ENCODE measurements at places on chromosomes 1 and 21.

GRCh38 chr1:169722779-169723178, 11.1 kb downstream of the SELE start:
- DNase-seq, result no peak

DNA sequence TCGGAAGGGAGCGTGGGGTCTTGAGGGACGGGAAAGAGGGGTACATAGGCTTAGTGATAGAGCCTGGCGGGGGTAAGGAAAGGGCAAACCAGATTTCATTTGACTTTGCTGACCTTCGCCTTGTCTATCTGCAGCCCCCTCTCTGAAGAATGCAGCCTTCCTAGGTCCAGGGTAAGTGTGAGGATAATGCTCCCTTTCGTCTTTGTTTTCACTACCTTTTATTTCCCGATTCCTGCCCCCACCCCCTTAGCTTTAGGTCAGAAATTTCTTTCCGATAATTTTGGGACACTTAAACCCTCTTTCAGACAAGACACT, 396 bp downstream of the ATP5PB start:
- DNase-seq, result no peak

- no peak for DNase-seq
Observed at GRCh38 chr1:63723602-63724001, 50.2 kb upstream of the ROR1 start.

GRCh38 chr21:32337206-32337605, 38.6 kb downstream of the MRAP start:
- DNase-seq, result no peak

DNA sequence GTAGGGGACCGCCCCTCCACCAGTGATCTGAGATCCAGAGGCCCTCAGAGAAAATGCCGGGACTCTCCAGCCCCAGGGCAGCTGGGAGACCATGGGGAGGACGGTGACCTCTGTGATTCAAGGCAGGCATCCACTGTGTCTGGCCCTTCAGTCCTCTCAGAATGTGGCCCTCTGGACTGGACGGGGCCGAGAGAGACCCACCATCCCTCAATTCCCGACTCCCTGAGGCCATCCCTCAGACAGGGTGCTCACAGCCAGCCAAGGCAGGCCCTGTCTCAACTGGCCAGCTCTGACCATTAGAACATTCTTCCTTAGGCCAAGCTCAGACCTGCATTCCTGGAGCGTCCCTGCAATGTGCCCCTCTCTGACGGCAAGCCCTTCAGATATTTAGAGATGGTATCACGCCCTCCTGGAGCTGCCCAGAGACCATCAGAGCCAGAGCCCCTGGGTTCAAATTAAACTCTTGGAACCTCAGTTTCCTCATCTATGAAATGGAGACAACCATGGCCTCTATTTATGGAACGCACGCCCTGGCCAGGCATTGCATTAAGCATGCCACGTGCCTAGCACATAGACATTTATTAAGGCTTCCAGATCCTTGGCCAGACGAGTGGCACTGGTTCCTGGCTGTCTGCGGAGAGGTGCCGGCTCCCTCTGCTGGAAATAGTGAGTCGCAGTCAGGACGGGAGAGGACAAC, 9.6 kb upstream of the EPS8L3 start:
- DNase-seq, result peak; percentile 40

DNA sequence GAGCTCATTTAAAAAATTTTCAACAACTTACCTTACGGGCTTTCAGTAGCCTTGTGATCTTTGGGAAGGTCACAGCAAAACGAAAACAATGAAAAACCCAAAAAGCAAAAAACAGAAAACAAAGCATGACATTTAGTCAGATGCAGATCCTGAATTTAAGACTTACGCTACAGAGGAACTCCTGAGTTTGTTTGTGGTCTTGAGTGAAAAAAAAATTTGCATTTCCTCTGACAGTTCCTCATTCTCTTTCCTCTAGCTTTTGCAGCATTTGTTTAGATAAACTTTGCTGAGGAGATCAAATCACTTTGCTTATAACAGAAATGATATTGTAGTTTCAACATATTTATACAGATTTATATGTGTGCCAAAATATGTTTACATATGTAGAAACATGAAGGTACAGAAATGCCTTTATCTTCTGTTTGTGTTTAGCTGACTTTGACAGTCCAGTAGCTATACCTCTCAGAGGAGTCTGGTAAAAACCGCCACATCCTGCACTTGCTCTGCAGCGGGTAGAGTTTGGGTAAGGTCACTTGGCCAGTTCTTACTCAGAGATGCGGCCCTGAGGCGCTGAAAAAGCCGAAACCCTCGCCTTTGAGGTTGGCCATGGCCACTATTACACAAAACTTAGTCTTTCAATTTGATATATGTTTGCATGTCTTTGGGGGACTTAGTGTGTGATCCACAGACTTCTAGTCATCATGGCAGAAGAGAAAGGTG, 142.5 kb downstream of the TNR start:
- no peak for DNase-seq

GRCh38 chr1:208595236-208595635, 351.1 kb upstream of the PLXNA2 start:
- DNase-seq, result no peak

DNA sequence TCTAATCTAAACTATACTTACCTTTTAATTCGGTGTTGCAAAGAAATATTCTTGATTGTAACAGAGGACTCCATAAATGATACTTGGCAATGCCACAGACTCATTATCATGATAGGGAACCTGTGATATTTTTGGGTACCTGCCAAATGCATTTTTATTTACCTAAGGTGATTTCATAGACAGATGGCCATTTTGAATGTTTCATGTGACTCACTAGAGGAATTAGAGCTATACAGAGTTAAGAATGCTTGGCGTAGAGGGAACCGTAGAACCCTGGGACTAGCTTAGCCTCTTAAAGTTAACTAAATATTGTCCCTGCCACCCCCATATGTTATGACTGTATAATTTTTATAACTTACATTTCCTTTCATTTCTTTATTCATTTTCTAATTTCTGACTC, 136.1 kb downstream of the DISP1 start:
- DNase-seq, result no peak

- DNase-seq, result no peak
Observed at GRCh38 chr1:81999364-81999763, 198.6 kb downstream of the ADGRL2 start.

DNA sequence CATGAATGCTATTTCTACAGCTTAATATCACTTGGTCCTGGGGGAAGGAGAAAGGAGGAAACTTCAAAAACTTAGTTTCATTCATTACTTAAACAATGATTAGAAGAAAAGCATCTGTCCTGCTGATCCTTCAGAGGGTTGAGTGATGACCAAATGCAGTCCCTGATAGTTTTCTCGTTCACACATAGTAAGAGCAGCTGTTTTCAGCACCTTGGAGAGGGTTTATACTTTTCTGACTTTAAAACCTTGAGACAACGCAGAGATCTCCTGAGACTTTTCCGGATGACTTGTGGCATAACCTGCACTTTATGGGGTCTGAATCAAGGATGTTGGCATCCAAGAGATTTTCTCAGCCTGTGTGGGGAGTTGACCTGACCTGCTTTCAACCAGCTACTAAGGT, 94.0 kb upstream of the KCND3 start:
- no peak for DNase-seq

DNA sequence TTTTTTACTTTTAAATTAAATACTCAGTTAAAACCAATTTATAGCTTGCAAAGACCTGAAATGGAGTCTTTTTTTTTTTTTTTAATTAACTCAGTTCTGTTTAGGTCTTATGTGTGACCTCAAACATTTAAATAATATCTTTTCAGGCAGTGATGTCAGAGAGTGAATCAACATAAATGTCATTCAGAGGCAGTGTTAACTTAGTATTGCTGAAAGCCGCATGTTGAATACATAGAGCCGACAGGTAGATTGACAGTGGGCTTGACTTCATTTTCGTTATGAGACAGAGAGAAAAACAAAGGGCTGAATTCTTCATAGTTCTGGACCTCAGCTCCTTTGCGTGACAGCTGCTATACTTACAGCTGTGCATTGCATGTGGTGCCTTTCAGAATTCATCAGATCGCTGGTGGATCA, 51.5 kb downstream of the PRDM2 start:
- no peak for DNase-seq

GRCh38 chr1:171220581-171221054, 27.7 kb upstream of the FMO1 start:
- no peak for DNase-seq

GRCh38 chr1:208134491-208134890, 109.7 kb downstream of the PLXNA2 start:
- no peak for DNase-seq

GRCh38 chr1:34713443-34713842, 41.4 kb upstream of the GJB5 start:
- no peak for DNase-seq

- DNase-seq, result no peak
Observed at GRCh38 chr1:43653339-43653738, 3.4 kb downstream of the KDM4A start.

Data from AG04449 (cell line).